ENCODE measurements at places on chromosomes 1 and 21. TPM values are rescaled to one million over a fixed set of nuclear protein-coding genes. Genes with fewer than 3 reads are reported as not detected.
A peak's percentile ranks its signal among the peaks of the same experiment; 100 is the strongest.

LAD1 gene
- total RNA-seq = 18.0 TPM

GRCh38 chr1:7127322-7128075 is 342.2 kb downstream of the CAMTA1 start:
- no peak for DNase-seq
- H3K4me3 ChIP-seq = no peak overlapping the region
- no peak overlapping the region for H3K27ac ChIP-seq
- no peaks in the 10 kb centered on the region for H3K4me1 ChIP-seq

- H3K27ac ChIP-seq = no peak overlapping the region
- DNase-seq = no peak
- H3K4me3 ChIP-seq = no peak overlapping the region
- no peaks in the 10 kb centered on the region for H3K27me3 ChIP-seq
- H3K4me1 ChIP-seq = no peaks in the 10 kb centered on the region
Measured at GRCh38 chr1:81820765-81821164, 20.0 kb downstream of the ADGRL2 start.

GRCh38 chr1:202249436-202249835 is 55.8 kb downstream of the LGR6 start:
- DNase-seq = no peak
- no peaks in the 10 kb centered on the region for H3K27me3 ChIP-seq
- H3K4me3 ChIP-seq = no peak overlapping the region
- no peaks in the 10 kb centered on the region for H3K36me3 ChIP-seq

GRCh38 chr1:17359808-17360207 is 12.2 kb upstream of the PADI6 start:
- no peaks in the 10 kb centered on the region for H3K4me1 ChIP-seq
- DNase-seq = no peak
- no peak overlapping the region for H3K27ac ChIP-seq
- H3K4me3 ChIP-seq = no peak overlapping the region

EDARADD gene
- total RNA-seq = 20.3 TPM

DNA sequence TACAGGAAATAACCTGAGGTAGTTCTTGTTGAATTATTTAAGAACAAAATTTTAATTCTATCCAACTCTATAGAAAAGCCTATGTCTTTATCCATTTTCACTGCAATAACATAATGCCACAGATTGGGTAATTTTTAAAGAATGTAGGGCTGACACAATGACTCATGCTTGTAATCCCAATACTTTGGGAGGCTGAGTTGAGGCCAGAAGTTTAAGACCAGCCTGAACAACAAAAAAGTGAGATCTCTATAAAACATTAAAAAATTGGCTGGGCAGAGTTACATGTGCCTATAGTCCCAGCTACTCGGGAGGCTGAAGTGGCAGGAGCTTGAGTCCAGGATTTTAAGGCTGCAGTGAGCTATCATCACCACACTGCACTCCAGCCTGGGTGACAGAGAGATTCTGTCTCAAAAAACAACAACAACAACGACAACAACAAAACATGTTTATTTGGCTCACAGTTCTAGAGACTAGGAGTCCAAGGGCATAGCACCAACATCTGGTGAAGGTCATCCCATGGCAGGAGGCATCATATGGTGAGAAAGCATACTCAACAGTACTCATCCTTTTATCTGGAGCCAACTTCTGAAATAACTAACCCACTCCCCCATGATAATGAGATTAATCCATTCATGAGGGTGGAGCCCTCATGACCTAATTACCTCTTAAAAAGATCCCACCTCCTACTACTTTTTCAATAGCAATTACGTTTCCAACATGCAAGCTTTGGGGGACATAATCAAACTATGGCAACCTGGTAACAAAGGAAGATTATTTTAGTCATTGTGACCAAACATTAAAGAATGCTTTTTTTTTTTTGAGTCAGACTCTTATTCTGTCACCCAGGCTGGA is 59.6 kb downstream of the ABL2 start:
- no peak for DNase-seq
- no peak overlapping the region for H3K4me3 ChIP-seq
- no peaks in the 10 kb centered on the region for H3K27me3 ChIP-seq

GRCh38 chr1:11335417-11336056 is 62.5 kb downstream of the UBIAD1 start:
- DNase-seq = no peak
- no peak overlapping the region for H3K4me3 ChIP-seq
- no peaks in the 10 kb centered on the region for H3K4me1 ChIP-seq
- H3K27me3 ChIP-seq = peaks cover 5% of the 10 kb centered on the region
- no peaks in the 10 kb centered on the region for H3K36me3 ChIP-seq
- no peak overlapping the region for H3K27ac ChIP-seq

TAL1 gene
- total RNA-seq = 6.2 TPM

ZBTB8OS gene
- total RNA-seq = 32.1 TPM

TPTE gene
- not detected for total RNA-seq

DNA sequence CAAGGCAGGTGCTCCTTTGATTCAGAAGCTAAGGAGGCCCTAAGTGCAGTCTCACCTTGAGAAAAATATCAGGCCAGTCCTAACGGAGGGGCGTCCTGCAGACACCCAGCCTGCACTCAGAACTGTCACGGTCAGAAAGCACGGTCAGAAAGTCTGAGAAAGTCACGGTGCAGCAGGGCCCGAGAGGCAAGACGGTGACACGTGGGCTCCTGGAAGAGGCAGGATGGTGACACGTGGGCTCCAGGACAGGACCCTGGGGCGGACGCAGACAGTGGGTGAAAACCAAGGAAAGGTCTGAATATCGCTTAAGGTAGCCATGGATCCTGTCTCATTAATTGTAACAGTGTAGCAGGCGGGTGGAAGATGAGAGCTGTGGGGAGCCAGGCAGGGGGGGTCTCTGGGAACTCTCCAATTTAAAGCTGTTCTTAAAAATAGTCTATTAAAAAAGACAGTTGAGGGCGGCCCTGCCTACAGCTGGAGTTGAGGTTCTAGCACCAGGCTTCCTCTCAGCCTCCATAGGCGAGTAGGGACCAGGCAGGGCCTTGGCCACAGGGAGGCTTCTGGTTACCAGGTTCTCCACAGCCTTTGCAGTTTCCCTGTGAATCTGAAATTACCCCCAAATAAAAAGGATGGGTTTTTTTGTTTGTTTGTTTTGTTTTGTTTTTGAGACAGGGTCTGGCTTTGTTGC is 65.2 kb downstream of the FAAP20 start:
- DNase-seq = no peak
- H3K4me1 ChIP-seq = peaks cover 5% of the 10 kb centered on the region
- H3K4me3 ChIP-seq = no peak overlapping the region

- no peak for DNase-seq
- peak overlapping the region; percentile 49 for H3K27ac ChIP-seq
- H3K27me3 ChIP-seq = no peaks in the 10 kb centered on the region
- no peaks in the 10 kb centered on the region for H3K4me1 ChIP-seq
- no peaks in the 10 kb centered on the region for H3K36me3 ChIP-seq
Measured at GRCh38 chr1:184860985-184861754, 106.5 kb upstream of the EDEM3 start.

- H3K4me1 ChIP-seq = peaks cover 6% of the 10 kb centered on the region
- H3K36me3 ChIP-seq = no peaks in the 10 kb centered on the region
- no peak overlapping the region for H3K27ac ChIP-seq
- peaks cover 10% of the 10 kb centered on the region for H3K27me3 ChIP-seq
- no peak for DNase-seq
Measured at GRCh38 chr1:16026723-16027484, 5.1 kb downstream of the CLCNKA start.

GRCh38 chr1:51237351-51238033 is 1.4 kb downstream of the RNF11 start:
- DNase-seq = no peak
- peaks cover 9% of the 10 kb centered on the region for H3K4me1 ChIP-seq
- H3K27ac ChIP-seq = peak overlapping the region; percentile 99
- H3K36me3 ChIP-seq = no peaks in the 10 kb centered on the region
- H3K4me3 ChIP-seq = peak overlapping the region; percentile 92

SAMD11 gene
- total RNA-seq = 0.16 TPM

DNA sequence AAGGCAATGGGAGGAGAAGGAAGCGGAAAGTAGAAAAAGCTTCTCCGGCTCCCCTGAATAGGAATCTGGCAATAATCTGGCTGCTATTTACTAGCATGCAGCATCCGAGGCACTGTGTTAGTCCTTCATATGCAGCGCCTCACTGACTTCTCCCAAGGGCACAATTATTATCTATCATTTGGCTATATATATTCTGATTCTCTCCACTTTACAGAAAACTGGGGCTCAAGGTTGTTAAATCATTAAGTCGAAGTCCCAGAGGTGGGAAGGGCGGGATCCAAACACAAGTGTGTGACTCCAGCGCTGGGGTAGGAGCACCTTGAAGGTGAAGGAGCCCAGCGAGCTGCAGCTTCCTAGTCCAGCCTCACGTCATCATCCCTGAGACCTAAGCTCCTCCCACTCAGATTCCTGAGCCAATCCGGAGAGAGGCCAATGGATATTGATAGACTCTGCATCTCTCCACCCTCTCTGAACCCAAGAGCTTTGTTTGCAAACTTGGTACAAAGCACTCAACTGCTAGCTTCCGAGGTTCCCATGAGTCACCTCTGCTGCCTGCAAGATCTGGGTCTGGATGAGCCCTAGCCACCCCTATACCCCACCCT is 16.6 kb upstream of the EYA3 start:
- H3K4me3 ChIP-seq = peak overlapping the region; percentile 12
- no peaks in the 10 kb centered on the region for H3K27me3 ChIP-seq
- no peak for DNase-seq
- no peaks in the 10 kb centered on the region for H3K36me3 ChIP-seq
- H3K27ac ChIP-seq = peak overlapping the region; percentile 52

GRCh38 chr1:5005171-5005570 is 350.8 kb downstream of the AJAP1 start:
- H3K4me1 ChIP-seq = no peaks in the 10 kb centered on the region
- no peaks in the 10 kb centered on the region for H3K36me3 ChIP-seq
- H3K27ac ChIP-seq = no peak overlapping the region
- no peak for DNase-seq

LMNA gene
- total RNA-seq = 319 TPM

VWA1 gene
- total RNA-seq = 13.0 TPM

GRCh38 chr1:161299347-161299746 is 10.4 kb downstream of the MPZ start:
- no peak overlapping the region for H3K4me3 ChIP-seq
- no peaks in the 10 kb centered on the region for H3K36me3 ChIP-seq
- DNase-seq = no peak
- H3K4me1 ChIP-seq = no peaks in the 10 kb centered on the region

DNA sequence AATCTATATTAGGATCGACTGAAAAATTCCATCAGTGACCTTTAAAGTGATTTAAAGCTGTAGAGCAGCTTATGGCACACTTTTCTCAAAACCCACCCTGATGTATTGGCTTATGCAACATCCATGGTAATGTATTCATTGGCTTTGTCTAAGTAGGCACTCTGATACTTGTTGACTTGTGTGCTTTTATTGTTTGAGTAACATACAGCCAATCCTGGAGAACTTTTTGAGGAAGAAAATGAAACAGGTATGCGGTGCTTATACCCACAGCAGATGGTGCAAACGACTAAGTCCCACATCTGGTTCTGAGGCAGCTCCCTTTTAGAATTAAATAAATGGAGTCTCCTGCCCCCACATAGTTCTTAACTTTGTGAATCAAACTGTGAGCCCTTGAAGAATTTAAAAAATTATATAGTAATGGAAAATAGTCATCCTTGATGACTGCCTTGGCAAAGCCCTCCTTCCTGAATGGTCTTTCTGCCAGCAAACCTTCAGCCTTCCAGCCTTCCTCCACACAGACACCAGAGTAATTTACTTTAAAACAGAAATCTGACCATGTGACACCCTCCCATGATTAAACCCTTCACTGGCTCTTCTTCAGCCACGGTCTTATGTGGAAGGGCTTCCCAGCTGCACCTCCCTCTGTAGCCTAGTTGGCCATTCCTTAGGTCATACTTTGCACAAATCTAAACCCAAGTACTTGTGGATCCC is 116.0 kb downstream of the BCAR3 start:
- no peaks in the 10 kb centered on the region for H3K36me3 ChIP-seq
- H3K4me3 ChIP-seq = no peak overlapping the region
- H3K27ac ChIP-seq = peak overlapping the region; percentile 87
- H3K27me3 ChIP-seq = no peaks in the 10 kb centered on the region
- no peaks in the 10 kb centered on the region for H3K4me1 ChIP-seq
- DNase-seq = no peak

C1QA gene
- total RNA-seq = 104 TPM

- H3K4me1 ChIP-seq = peaks cover 9% of the 10 kb centered on the region
- H3K27me3 ChIP-seq = no peaks in the 10 kb centered on the region
- no peak overlapping the region for H3K4me3 ChIP-seq
- no peak for DNase-seq
- H3K36me3 ChIP-seq = no peaks in the 10 kb centered on the region
- H3K27ac ChIP-seq = peak overlapping the region; percentile 34
Measured at GRCh38 chr1:64549464-64550239, 79.7 kb downstream of the CACHD1 start.

TFAP2E gene
- total RNA-seq = 2.6 TPM

CD1B gene
- total RNA-seq = not detected

PARK7 gene
- 227 TPM for total RNA-seq

TNFRSF14 gene
- total RNA-seq = 67.8 TPM

MARK1 gene
- 6.6 TPM for total RNA-seq

TMEM82 gene
- total RNA-seq = not detected

DNA sequence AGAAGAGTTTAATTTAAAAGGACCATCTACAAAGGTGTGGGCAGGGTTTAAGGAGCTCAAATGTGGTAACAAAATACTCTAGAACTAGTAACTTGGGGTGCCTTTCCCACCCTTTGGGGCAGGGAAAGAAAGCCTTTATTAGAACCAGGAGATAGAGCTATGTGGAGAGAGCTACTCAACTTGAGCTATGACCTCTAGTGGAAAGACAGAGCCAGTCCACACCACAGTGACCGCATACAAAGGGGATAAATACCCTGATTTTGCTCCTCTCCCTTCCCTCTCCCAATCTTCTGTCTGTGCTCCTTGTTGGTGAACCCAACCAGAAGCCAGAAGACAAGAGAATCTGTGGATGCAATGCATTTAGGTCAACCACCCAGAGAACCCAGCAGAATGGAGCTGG is 54.4 kb upstream of the JAK1 start:
- H3K27me3 ChIP-seq = no peaks in the 10 kb centered on the region
- H3K27ac ChIP-seq = no peak overlapping the region
- no peak for DNase-seq
- H3K4me3 ChIP-seq = no peak overlapping the region

LRRC3 gene
- total RNA-seq = 1.6 TPM

GRCh38 chr1:165011991-165012531 is 344.5 kb downstream of the LMX1A start:
- H3K4me3 ChIP-seq = no peak overlapping the region
- H3K27me3 ChIP-seq = no peaks in the 10 kb centered on the region
- DNase-seq = no peak
- H3K4me1 ChIP-seq = no peaks in the 10 kb centered on the region
- no peaks in the 10 kb centered on the region for H3K36me3 ChIP-seq

- no peak overlapping the region for H3K4me3 ChIP-seq
- no peaks in the 10 kb centered on the region for H3K27me3 ChIP-seq
- no peaks in the 10 kb centered on the region for H3K36me3 ChIP-seq
- H3K4me1 ChIP-seq = no peaks in the 10 kb centered on the region
- DNase-seq = no peak
- no peak overlapping the region for H3K27ac ChIP-seq
Measured at GRCh38 chr1:62407398-62408009, 29.3 kb upstream of the USP1 start.

ANKRD35 gene
- 6.4 TPM for total RNA-seq

WNT3A gene
- total RNA-seq = not detected

All from breast epithelium (tissue), 4 donors.